ENCODE measurements at places on chromosomes 1 and 21.

DNA sequence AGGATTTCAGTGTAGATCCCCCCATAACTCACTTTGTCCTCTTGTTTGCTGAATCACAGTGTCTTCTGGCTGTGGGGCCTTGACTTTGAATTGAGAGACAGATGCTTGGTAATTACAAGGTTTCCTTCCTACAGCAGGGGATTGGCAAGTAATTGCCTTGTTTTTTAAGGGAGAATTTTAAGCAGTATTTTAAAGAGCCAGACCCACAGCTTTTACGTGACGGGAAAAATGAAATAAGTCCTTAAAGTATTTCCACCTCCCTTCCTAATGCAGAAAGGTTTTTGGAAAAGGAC, 41.0 kb downstream of the PGBD5 start:
- DNase-seq: peak; percentile 66

DNA sequence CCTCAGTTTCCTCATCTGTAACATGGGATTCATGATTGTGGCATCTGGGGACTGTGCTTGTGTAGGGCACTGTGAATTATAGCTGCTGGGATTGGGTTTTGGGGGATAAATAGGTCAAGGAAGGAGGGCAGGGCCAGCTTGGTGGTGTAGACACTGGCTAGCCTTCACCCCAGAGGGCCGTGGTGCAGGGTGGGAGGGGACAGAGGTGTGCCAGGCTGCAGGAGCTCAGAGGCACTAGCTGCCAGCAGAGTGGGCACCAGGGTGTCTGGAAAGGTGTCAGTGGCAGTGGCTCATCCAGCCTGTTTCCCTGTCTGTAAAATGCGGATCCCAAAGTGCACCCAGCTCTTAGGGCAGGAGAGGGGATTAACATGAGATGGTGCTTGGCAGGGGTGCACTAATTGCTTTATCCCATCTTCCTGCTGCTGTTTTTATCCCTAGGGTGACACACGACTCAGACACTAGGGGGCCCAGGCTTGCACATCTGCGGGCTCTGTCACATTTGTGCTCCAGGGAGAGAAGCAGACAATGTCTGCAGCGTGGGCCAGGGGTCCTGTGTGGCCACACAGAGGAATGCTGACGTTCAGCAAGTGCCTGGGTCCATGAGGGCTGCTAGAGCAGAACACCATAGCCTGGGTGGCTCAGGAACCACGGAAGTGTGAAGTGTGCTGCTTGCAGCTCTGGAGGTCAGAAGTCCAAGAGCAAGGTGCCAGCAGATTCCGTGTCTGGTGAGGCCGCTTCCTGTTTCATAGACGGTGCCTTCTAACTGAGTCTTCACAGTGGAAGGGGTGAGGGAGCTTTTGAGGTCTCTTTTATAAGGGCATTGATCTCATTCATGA, 19.3 kb downstream of the OBSCN start:
- no peak for DNase-seq

GRCh38 chr1:6126521-6127067, 53.5 kb downstream of the CHD5 start:
- no peak for DNase-seq

- DNase-seq: no peak
These were observed 66.7 kb downstream of the CCDC30 start for GRCh38 chr1:42529724-42530181.

DNA sequence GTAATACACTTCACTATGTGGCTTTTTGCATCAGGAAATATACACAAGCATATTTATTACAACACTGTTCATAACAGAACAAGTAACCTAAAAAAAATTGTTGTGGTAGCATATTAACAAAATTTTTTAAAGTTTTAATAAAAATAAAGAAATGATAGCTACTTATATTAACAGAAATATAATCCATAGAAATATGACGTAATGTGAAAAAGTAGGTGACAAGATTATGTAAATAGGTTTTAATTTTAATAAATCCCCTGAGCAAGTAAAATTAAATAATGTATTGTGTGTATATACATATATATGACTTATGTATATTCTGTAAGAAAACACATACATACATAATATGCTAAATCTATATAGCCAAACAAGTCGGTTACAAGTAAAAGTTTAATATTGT, 359.9 kb downstream of the SEC16B start:
- no peak for DNase-seq

- no peak for DNase-seq
These were observed 21.2 kb downstream of the ACTRT2 start for GRCh38 chr1:3042481-3042880.

All from cerebellum (tissue), 4 donors.